ENCODE measurements at places on chromosomes 6 and 20.

GRCh38 chr20:1555952-1556351, 1.6 kb downstream of the SIRPD start:
- no peak for DNase-seq

DNA sequence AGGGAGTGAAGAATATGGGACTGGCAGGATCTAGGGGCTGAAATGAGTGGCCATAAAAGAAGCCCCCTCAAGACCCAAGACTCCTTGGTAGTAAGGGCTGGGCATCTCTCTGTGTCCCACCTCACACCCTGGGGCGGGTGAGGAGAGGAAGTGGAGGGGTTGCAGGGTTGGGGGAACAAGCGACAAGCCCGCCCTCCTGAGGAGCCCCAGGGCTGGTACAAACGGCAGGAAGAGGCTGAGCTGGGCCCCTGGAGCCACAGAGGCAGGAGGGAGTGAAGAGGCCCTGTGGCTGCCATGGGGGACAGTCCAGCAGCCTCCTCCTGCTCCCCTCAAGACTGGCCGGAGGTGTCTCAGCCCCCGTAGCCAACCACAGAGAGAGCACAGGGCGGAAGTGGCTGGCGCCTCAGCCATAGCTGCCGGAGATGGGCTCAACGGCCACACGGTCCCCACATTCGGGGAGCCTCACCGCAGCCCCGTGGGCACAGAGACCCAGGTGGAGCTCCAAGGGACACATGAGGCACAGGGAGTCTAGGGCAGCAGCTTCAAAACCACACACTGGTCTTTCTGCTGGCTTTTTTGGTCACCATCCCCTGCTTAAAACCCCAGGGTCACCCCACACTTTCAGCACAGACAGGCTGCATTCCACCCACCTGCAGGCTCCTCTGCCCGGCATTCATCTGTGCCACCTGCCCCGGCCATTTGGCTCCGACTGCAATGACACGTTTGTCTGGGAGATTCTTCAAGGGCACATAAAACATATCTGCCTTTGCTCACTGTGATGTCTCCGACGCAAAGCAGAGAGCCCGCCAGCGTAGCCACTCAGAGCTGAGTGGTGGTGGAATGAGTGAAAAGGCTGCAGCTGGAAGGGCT, 524 bp downstream of the C20orf203 start:
- DNase-seq: peak; percentile 80

GRCh38 chr6:128241216-128241615, 279.2 kb downstream of the PTPRK start:
- DNase-seq: no peak

GRCh38 chr6:157218371-157219198, 104.7 kb downstream of the TMEM242 start:
- peak; percentile 55 for DNase-seq

DNA sequence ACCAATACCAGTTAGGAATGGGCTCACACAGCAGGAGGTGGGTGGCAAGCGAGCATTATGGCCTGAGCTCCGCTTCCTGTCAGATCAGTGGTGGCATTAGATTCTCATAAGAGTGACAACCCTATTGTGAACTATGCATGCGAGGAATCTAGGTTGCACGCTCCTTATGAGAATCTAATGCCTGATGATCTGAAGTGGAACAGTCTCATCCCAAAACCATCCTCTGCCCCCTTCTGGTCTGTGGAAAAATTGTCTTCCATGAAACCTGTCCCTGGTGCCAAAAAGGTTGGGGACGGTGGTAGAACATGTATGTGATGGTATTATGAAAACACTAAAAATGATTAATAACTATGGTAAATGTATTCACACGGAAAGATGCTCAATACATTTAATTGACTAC, 99.7 kb upstream of the HIVEP1 start:
- no peak for DNase-seq

DNA sequence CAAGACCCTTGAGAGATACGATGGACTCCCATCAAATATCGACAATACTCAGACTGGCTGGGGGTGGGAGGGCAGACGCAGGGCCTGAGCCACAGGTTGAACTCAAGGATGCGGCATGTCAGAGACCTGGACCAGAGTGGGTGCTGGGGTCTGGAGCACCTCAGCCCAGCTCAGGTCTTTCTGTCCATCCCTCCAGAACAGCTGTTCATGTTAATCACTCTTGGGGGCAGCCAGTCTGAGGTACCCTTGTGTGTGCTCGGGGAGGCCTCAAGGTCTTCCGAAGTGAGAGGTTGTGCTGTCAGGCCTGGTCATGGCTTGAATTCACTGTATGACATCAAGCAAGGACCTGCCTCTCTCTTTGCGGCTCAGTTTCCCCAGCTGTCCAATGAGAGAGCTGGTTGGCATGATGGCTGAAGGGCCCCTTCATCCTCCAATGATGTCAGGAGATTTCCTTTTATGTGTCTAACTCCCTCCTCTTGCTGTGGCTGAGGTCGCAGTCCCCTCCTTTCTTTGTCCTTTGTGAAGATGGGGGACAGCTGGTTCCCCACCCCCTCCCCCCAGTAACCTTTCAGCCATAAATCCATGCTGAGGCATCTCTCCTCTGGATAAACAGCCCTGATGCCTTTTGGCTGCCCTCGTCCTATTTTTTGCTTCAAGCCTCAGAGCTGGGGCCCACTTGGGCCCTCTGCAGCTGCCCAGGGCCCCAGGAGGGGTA, 15.3 kb downstream of the MYH7B start:
- DNase-seq: peak; percentile 8

DNA sequence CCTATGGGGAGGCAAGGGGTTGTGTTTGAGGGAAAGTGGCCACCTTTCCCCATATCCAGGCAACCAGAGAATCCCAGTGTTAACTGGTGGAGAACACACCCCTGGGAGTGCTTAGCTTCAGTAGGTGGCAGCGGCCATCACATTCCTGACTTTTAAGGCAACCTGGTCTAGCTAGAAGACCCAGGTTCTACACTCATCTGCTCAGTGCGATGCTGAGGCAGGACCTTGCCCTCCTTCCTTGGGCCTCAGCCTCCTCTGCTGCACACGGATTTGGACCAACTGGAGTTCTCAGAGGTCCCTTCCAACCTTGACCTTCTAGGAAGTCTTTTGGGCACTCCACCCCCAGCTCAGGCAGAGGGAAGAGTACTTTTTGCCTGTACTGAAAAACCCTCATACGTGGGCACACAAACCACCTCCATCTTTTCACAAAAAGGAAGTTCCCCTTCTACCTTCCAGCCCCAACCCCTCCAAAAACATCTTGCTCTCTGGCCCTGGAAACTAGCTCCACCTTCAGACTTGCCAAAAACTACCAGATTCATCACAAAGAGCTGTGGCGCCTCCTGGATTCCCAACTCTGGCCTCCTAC, 2.9 kb downstream of the CCND3 start:
- DNase-seq: no peak

- no peak for DNase-seq
Measured at GRCh38 chr6:148107911-148108310, 234.7 kb upstream of the SASH1 start.

DNA sequence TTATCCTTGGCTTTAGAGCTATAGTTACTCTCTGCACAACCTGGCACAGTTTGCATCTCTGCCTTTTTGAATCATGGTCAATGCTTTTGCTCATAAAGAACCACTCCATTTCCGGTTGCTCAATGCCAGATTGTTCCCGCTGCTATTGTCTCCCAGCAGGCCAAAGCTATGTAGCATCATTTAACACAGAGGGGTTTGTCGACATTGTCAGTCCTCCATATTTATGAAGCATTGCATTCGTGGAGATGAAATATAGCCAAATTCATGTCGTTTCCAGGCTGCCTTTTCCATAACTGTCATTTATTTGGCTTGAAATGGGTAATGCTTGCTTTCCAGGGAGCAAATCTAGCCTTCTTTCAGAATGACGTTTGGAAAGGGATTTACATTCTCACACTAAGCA, 598.8 kb downstream of the EPHA7 start:
- no peak for DNase-seq

DNA sequence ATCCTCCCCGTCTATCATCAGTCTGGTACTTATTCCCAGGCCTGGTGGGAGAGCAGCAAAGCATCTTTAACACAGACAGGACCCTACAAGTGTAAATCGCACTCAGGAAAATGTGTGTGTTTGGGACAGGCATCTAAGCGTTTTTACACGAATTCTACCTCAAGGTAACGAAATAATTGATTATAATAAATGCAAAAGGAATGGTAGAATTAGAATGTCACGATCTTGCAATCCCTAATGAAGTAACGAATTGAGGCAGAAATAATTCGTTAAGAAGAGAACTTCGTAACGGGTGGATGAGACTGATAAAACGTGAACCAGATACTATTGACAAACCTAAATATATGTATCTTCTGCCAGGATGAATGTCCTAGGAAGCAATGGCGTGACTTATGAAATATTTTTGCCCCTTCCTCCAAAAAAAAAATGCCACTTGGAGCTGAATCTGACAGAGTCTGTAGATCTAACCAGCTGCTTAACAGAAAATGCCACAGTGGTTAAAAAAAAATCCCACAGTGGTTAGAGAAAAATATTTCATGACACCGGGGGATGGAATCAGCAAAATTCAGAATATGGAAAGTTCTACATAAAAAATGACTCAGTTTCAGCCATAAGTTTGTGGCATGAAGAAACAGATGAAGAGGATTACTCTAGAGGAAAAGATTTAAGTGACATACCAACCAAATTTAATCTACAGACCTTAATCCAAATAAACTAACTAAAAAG, 68.7 kb downstream of the F13A1 start:
- no peak for DNase-seq

DNA sequence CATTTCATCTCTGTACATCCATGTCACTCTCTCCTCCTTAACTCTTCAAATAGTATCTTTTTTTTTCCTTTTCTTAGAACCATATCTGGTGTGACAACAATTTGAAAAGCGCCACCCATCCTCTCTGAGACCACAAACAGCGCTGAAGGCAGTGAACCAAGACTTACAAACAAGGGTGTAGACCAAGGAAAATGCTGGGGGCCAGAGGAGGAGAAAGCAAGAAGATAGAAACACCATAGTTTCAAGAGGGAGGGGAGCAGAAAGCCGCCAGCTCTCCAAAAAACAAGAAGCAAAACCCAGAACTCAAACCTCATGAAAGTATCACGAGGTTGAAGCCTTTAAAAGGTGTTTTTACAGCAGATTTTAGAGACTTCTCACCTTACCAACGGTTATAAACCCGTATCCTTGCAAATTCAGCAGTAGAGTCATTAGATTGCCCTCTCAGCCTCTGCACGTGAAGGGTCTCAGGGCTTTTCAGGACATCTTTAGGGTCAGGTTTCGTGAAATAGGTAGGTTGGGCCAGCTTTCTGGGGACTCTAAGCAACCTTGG, 13.3 kb upstream of the RIPOR2 start:
- DNase-seq: no peak

DNA sequence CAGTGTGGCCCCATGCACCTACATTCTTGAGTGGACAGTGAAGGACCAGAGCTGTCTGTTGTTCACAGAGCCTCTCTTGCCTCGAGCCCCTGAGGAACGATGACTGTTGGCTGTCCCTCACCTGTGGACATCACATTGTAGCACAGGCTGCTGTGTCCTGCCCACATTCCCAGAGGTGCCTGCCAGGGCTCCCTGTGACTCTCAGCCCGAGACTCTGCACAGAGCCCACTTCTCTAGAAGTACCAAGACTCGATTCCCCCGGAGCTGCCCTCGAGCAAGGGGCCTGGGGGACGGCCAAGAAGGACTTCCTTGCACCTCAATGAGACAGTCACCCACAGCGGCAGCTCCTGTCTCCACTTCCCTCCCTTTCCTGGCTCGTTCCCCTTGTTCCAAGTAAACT, 28.6 kb upstream of the DLGAP4 start:
- DNase-seq: peak; percentile 8

DNA sequence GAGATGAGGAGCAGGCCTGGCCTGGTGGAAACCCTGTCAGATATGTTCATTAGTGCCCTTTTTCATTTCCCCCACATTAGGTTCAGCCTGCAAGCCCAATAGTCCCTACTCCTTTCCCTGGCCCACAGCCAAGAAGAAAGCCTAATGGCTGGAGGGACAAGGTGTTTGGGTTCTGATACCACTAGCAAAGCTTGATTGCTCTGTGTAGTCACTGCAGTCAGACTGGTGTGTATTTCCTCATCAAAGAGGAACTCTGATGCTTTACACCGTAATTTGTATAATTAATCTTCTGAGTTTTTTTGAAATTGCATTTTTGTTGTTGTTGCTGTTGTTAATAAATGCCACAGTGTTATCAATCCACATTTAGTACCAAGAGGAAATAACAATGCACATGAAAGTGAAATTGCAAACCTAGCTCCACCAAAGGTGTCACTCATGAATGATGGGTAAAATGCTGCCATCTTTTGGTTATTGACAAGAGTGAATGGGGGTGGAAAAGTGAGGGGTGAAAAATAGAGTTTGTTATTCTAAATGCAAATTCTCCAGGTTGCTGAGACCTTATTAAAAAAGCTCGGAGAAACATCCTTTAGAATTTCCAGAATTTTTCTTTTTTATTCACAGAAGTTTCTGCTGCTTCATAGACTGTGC, 320.2 kb upstream of the POU3F2 start:
- DNase-seq: no peak

GRCh38 chr6:10976571-10976970, 67.5 kb downstream of the ELOVL2 start:
- no peak for DNase-seq

- no peak for DNase-seq
Measured at GRCh38 chr20:3935956-3936340, 46.8 kb downstream of the PANK2 start.

- DNase-seq: no peak
Measured at GRCh38 chr6:106688177-106688951, 59.0 kb downstream of the QRSL1 start.

DNA sequence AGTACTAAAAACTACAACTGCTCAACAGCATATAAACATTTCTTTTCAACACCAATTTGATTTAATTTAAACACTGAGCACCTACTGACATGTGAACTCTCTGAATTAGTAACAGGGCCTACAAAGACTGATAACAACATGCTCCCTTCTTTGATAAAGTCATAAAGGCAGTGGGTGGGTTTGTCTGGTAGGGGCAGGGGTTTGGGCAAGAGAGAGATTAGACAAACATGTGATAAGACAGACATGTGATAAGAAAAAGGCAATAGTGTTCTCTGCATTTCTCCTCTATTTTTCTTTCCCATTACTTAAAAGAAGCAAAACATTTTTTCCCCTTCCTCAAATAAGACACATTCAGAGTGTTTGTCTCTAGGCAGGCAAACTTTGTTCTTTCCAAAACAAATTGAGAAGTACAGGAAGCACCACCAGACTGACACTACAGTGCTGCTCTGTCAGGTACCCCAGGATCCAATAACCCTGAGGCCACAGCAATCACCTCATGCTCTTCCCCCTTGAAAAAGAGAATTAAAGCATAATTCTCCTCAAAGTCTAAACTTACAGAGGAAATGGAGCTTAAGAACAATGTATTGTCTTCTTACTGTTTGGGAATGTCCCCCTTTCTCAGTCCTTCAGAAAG, 11.9 kb downstream of the C6orf52 start:
- DNase-seq: no peak
